Progenitor cell of endocrine pancreas (in vitro differentiated cells): ENCODE measurements at places on chromosomes 3 and 15.

DNA sequence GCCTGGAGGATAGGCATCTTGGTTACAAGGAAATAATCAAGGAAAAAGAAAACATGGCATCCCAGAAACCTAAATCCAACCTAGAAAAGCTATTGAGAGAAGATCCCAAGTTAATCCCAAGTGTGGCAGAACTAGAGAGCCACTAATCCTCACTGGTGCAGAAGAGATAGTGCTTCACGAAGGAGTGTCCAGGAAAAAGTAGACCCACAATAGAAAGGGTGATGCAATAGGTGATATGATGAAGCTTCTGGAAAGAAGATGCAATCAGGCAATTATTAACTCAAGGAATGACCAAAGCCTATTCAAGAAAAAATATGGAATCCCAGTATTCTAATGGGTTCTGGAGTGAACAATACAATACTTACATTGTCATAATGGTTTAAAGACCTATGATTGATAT lies 95.2 kb downstream of the AQP9 start:
- no peaks in the 10 kb centered on the region for H3K36me3 ChIP-seq
- H3K27me3 ChIP-seq = peaks cover 8% of the 10 kb centered on the region
- no peak for DNase-seq
- no peak overlapping the region for H3K4me3 ChIP-seq
- peaks cover 23% of the 10 kb centered on the region for H3K4me1 ChIP-seq

DNA sequence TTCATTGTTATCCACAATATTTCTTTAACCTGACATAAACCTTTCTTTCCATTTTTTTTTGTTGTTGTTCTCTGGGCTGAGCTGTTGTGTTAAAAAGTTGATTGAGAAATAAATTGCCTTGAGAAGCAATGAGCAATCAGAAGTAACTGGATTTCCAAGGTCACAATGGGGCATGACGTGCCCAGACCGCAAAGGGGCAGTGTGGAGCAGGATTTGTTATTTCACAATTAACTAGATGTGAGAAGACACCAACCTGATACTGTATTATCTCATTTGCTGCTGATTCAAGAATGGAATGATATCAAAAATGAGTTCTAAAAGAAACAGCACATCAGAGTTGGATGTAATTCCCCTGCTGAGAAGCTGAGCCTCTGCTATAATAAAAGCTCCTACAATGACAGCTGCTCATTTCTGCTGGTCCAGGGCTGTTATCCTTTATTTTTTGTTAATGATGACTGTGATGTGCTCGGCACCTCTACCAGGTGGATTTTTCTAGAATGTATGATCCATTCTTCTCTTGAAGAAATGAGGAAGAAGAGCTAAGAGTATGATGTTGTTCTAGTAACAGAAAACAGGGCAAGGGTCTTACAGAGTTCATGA lies 28.1 kb downstream of the CPNE4 start:
- no peak overlapping the region for H3K27ac ChIP-seq
- DNase-seq = no peak
- no peaks in the 10 kb centered on the region for H3K27me3 ChIP-seq
- no peaks in the 10 kb centered on the region for H3K36me3 ChIP-seq
- no peak overlapping the region for H3K4me3 ChIP-seq

GRCh38 chr3:58352626-58353025 lies 19.9 kb downstream of the PXK start:
- peaks cover 11% of the 10 kb centered on the region for H3K4me1 ChIP-seq
- DNase-seq = no peak
- H3K27me3 ChIP-seq = no peaks in the 10 kb centered on the region
- no peaks in the 10 kb centered on the region for H3K36me3 ChIP-seq

GRCh38 chr3:9947025-9947995 lies 4.9 kb downstream of the PRRT3 start:
- peaks cover 2% of the 10 kb centered on the region for H3K4me1 ChIP-seq
- peak; percentile 56 for DNase-seq
- H3K27ac ChIP-seq = no peak overlapping the region
- H3K27me3 ChIP-seq = peaks cover 3% of the 10 kb centered on the region

DNA sequence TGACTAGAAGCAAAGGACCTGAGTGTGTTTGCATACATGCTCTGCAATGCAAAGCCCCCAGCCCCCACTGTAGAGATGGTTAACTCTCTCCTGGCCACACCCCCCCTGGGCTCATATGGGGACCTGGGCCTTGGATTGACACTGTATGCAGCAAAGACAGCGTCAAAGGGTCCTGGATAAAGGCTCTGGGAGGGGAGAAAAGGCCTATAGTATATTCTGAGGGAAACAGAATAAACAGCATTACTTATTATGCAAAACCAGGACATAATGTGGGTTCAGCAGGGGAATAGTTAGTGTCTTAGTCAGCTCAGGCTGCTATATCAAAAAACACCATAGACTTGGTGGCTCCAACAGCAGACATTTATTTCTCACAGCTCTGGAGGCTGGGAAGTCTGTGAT lies 158.7 kb downstream of the APBA2 start:
- H3K4me1 ChIP-seq = peaks cover 19% of the 10 kb centered on the region
- no peak for DNase-seq
- H3K27ac ChIP-seq = no peak overlapping the region
